ENCODE measurements at places on chromosomes 1 and 21. TPM values are rescaled to one million over a fixed set of nuclear protein-coding genes. Genes with fewer than 3 reads are reported as not detected.

The OR2G6 gene
- 0.34 TPM for total RNA-seq

The DNAH14 gene
- total RNA-seq: 26.8 TPM

DNA sequence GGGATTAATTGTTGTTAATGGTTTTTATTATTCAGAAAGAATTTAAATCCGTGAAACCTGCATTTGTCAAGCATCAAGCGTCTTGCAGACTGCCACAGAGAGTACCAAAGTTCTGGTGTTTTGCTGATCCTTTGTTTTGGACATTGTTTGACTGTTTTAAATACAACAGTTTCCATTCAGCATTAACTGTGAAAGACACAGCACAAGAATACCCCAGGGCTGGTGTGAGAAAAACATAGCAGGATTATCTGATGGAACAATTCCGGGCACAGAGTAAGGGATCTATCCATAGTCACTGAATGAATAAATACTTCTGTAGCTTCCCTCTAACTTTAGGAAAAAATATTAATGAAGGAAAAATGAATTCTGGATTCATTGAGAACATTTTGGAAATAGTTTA, 202.3 kb downstream of the LTN1 start:
- no peak for DNase-seq

The FBXO42 gene
- total RNA-seq: 52.6 TPM

- no peak for DNase-seq
Measured at GRCh38 chr21:25457411-25457810, 149.9 kb downstream of the MRPL39 start.

GRCh38 chr1:117541585-117541984, 64.3 kb upstream of the TENT5C start:
- DNase-seq: no peak

DNA sequence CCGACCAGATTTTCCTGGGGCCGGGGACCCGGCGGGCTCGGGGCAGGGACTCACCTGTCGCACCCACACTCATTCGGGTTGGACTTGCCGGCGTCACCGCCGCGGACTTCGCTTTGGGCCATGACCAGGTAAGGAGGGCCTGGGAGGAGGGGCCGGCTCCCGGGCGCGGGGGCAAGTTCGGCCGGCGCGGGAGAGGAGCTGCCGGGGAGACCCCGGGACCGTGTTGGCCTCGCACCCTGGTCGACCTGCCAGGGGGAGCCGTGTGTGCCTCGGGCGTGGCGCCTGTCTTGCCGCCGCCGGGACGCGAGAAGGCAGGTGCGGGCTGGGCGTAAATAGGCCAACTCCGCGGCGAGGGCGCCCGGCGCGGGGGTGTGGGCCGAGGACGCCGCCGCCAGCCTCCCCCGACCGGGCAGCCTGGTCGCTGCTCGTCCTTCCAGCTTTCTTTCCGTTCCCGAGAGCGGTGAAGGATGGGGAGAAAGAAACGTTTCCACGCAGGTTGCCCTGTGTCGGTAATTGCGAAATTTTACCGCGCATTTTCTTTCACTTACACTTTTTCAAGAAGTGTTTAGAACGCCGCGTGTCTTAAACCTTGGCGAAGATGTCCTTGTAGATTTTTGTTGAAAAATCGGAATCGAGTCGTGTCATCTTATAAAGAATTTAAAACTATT, 558 bp downstream of the USP1 start:
- DNase-seq: peak; percentile 49

- DNase-seq: no peak
Measured at GRCh38 chr1:36524359-36525062, 41.8 kb upstream of the CSF3R start.

The CD84 gene
- 1.2 TPM for total RNA-seq

DNA sequence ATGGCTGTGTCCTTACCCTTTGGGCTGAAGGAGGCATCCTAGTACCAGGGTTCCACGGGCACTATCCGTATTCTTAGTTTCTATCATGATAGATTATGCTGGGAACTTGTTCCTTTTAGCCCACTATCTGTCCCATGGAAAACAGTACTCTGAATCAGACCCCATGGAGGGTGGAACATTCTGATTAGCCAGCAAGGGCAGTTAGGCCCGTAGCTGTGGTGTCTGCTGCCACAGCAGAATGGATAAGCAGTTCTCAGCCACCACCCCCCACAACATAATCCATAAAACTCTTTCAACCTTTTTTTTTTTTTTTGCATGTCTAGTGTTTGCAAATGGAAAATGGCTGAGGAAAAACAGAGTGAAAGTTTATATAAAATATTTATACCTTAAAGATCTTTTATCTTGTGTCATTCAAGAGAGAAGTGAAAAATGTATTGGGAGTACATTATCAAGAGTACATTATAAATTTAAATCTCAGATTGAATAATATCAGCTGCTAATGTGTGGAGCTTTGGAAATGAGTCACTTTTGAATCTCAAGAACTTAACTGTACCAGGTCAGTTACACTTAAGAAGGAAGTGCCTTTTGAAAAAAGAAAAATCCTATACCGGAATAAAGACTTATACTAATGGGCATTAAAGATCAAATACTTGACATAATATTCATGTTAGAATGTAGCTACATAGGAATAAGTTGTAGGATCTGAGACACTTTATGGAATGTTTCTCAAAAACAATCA, 80.3 kb downstream of the NFIA start:
- no peak for DNase-seq

The XCL2 gene
- total RNA-seq: not detected

DNA sequence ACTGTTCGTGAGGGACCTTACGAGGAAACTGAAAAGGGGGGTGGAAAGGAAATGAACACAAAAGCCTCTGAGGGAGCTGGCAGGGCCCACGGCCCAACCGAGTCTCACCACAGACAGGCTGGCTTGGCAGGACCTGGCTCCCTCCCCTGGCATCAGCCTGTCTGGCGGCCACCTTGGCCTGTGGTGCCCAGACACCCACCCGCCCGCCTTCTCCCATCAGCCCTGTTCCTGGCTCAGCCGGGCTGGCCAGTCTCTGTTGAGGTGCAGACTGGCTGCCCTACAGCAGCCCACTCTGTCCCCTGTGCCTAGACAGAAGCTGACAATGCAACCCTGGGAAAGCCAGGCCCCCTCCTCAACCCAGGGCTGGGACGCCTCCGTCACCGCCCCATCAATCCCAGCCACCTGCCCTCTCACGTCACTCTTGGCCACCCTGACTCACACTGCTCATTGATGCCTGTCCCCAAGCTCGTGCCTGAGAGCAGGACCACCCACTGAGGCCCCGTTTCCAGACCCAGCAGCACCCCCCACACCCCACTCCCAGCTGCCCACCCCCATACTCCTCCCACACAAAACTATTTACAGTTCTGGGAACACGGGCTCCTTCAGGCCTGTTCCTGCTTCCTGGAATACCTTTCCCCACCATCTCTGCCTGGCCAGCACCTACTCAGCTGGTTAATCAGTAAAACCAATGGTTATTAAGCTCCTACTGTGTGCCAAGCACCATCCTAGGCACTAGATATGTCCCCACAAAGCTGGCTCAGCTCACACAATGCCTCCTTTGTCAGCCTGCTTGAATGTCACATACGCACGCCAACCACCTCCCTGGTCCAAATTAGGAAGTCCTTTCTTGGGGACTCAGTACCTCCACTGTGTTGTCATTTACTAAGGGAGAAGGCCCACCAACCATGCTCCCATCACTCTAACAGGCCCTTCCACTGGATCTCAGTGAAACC, 22.7 kb downstream of the SDC3 start:
- no peak for DNase-seq

- DNase-seq: no peak
Measured at GRCh38 chr1:233337505-233337904, 10.0 kb downstream of the MAP3K21 start.

DNA sequence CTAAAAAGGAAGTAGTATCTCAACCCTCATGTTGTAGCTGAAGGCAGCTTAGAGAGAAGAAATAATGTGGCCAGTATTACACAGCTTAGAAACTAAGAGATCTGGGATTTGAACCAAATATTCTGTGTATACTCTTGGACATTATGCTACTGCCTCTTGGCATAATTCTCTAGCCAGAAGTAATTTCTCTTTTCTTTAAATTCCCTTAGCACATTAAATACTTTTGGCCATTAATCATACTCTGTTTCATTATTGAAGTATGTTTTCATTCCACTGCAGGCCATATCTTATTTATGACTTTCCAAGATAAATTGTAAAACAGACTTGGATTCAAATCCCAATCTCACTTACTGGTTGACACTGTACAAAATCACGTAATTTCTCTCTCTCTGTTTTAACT, 181.3 kb upstream of the SPAG17 start:
- no peak for DNase-seq

- DNase-seq: no peak
Measured at GRCh38 chr1:117828201-117828600, 101.2 kb downstream of the GDAP2 start.

DNA sequence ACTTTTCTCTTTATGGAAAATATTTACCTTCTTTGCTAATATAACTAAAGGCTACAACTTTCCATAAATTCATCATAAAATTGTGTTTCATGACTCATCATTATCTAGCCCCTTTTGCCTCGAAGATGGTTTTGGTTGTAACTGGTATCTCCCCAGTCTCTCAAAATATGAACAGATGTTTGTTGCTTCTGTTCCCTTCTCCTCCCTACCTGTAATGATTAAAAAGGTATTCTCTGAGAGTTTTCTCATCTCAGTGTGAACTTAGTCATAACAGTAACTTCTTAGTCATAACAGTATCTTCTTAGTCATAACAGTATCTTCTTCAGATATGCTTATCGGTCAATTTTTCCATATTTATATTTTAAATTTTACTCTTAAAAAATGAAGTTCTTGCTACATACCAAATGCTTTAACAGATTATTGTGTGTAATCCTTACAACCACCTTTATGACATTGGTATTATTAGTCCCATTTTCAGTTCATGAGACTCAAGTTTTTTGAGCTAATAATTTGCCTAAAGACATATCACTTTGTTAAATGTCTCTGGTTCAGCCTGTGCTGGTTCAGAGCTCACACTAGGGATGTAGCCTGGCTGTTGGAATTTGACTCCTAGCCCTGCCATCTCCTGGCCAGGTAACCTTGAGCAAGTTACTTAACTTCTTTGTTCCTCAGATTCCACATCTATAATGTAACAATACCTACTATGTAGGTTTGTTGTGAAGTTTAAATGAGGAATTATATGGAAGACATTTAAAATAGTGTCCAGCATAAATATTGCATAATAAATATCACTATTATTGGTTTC, 32.6 kb downstream of the ATP1B1 start:
- DNase-seq: no peak

DNA sequence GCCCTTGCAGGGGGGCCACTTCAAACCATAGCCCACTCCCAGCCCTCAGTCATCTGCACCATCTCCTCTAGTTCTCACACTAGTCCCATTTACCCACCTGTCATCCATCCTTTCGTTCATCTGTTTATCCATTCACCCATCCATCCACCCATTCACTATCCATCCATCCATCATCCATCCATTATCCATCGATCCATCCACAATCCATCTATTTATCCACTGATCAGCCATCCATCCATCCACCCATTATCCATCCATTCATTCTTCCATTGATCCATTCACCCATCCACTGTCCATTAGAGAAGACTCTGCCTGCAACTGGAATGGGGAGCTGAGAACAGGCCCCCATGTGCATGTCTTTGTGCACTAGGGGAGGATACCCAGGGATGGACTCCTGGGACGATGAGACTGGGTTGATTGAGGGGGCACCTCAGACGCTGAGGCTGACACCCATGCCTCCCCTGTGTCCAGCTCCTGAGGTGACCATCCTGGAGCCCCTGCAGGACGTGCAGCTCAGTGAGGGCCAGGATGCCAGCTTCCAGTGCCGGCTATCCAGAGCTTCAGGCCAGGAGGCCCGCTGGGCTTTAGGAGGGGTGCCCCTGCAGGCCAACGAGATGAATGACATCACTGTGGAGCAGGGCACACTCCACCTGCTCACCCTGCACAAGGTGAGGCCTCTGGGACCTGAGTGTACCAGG, 97.9 kb downstream of the TRIM11 start:
- DNase-seq: no peak

DNA sequence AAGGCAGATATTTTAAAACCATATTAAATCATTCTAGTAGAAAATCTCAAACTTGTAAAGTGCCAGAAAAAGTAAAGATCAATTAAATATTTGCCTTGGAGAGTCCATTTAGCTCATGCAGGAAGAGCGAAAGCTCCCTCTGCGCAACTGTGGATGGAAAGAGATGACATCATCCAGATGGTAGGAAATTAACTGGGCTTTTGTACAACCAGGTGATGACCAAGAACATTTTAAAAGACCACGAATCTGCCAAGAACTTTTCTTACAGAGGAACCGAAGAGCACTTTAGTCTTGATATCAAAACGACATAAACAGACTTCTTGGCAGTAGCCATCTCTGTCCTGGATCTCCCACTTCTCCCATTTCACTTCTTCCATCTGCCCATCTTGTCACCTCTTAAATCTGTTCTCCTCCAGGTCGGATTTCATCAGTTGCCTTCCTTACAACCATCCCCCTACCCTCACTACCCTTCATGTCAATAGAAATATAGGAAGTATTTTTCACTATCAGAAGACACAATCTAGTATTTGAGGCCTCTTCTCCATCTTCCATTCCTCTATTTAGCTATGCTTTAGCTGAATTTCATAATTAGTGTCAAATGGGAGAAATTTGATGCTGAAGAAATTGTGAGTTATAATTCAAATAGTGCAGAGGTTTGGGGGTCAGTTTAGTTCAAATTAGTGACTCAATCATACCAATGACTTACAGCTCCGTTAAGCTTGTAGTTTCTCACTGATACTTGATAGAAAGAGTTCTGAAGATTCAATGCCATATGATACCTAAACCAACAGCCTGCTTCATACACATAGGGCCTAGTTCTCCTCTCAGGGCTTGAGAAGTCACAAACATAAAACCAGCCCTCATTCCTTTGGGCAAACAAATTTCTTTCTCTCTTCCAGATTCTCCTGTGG, 22.0 kb upstream of the DNASE2B start:
- DNase-seq: no peak

The DVL1 gene
- 70.5 TPM for total RNA-seq

DNA sequence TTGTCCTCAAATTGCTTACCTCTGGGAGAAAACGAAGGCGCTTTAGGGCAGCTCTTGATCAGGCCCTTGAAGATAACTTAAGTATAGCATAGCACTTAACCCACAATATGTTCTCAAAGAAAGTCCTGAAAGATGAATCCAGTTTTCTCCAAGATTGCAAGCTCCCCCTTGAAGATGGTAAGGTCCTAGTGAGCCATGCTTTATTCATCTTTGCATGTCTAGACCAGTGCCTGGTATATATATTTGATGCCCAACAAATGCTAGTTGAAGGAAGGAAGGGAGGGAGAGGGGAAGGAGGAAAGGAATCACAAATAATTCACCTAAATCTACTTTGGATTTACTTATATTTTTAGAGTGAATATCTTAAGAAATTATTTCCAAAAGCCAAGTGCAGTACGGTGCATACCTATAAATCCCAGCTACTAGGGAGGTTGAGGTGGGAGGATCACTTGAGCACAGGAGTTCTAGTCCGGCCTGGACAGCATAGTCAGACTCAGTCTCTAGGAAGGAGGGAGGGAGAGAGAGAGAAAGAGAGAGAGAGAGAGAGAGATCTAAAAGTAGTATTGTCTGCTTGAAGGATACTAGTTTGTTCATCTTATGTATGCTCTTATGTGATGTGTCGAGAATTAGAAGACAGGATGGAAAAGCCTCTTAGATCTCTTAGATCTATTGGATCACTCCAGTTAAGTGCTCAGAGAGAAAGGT, 25.0 kb downstream of the PBX1 start:
- no peak for DNase-seq

GRCh38 chr21:41802198-41802584, 35.3 kb upstream of the RIPK4 start:
- DNase-seq: no peak

GRCh38 chr1:25369241-25369640, 31.1 kb downstream of the TMEM50A start:
- no peak for DNase-seq

- no peak for DNase-seq
Measured at GRCh38 chr1:89602871-89603404, 30.0 kb upstream of the LRRC8C start.

GRCh38 chr1:53512807-53513755, 53.9 kb downstream of the DMRTB1 start:
- no peak for DNase-seq

The NCMAP gene
- total RNA-seq: 7.7 TPM
